ENCODE measurements at places on chromosomes 4 and X.
A peak's percentile ranks its signal among the peaks of the same experiment; 100 is the strongest.

GRCh38 chr4:1367936-1368289, 20.9 kb downstream of the UVSSA start:
- DNase-seq, result no peak

- no peak for DNase-seq
Measured at GRCh38 chrX:48589482-48590162, 7.7 kb upstream of the WDR13 start.

GRCh38 chr4:139278912-139279759, 889 bp downstream of the MGARP start:
- DNase-seq, result no peak

GRCh38 chr4:52555356-52555716, 103.8 kb downstream of the USP46 start:
- DNase-seq, result no peak

- DNase-seq, result peak; percentile 33
Measured at GRCh38 chrX:129777218-129778030, 2.3 kb upstream of the SASH3 start.

- DNase-seq, result no peak
Measured at GRCh38 chr4:80053140-80053910, 19.7 kb downstream of the ANTXR2 start.

GRCh38 chrX:15929194-15929593, 74.6 kb upstream of the AP1S2 start:
- no peak for DNase-seq

DNA sequence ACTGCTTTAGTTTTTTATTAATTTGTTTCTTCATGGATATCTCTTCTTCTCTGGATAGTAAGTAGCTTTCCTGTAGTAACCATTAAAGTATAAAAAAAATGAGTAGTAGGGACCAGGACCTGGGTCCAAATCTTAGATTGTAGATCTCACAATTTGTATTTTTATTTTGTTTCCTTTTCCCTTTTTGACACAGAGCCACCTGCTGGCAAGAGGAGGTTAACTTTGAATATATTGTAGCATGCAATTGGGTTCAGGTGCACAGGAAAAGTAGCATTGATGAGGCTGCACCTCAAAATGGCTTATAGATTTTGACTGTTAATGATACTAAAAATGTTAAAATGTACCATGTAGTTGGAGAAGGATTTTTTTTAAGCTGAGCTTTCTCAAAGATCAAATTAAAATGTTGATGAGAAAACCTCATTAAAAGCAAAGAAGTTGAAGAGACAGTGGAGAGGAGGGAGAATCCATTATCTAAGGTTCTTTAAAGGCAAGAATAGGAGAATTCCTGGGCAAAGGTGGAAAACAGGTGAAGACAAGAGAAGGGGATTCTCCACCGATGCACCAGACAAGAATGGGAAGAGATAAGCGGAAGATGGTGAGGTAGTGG, 48.3 kb upstream of the HPGDS start:
- DNase-seq, result peak; percentile 19

- DNase-seq, result peak; percentile 33
Measured at GRCh38 chrX:47502316-47503125, 19.5 kb upstream of the ZNF41 start.

DNA sequence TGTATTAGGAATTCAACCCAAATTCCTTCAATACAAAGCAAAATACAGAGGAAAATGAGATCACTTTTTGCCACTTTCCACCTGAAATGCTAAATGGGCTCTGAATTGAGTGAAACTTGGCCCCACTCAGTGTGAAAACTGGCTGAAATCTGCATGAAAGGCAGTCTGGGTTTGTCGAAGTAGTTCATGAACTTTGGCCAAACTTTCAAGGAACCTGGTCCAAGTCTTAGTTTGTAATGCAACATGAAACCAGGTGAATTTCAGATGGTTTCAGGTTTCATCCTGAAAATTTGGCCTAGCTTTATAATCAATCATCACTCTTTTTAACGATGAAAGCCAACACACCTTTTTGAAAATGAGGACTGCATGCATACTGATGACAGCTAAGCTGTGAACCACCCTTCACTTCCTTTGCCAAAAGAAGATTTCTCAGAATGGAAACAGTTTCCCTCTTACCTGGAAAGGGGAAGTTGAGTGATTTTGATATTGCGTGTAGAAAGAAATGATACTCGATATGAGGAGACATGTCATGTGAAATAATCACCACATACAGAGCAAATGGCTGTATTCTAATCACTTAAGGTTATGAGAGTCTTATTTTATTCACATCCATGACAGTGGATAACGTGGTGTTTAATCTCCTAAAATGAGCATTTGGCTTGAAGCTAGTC, 209.9 kb upstream of the ETNPPL start:
- DNase-seq, result no peak

GRCh38 chr4:152220201-152220666, 315.7 kb downstream of the FBXW7 start:
- DNase-seq, result no peak

- DNase-seq, result peak; percentile 9
Measured at GRCh38 chrX:40314070-40314469, 216.3 kb upstream of the BCOR start.

- no peak for DNase-seq
Measured at GRCh38 chr4:165011403-165011802, 20.4 kb upstream of the TRIM60 start.

- no peak for DNase-seq
Measured at GRCh38 chrX:153974003-153974725, 1.6 kb downstream of the TMEM187 start.

DNA sequence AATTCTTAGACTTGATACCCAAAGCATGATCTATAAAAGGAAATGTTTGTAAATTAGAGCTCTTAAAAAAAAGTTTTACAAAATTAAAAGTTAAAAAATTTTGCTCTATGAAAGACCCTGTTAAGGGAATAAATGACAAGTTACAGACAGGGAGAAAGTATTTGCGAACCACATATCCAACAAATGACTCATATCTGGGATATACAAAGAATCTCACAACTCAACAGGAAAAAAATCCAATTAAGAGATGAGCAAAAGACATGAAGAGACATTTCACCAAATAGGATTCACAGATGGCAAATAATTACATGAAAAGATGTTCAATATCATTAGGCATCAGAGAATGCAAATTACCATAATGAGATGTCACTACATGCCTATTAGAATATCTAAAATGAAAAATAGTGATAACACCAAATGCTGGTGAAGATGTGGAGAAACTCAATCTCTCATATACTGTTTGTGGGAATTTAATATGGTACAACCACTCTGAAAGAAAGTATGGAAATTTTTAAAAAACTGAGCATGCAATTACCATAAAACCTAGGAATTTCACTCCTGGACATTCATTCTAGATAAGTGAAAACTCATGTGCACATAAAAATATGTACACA, 100.8 kb upstream of the EOLA2 start:
- DNase-seq, result no peak

- peak; percentile 63 for DNase-seq
Measured at GRCh38 chr4:94595880-94596483, 144.2 kb downstream of the PDLIM5 start.

DNA sequence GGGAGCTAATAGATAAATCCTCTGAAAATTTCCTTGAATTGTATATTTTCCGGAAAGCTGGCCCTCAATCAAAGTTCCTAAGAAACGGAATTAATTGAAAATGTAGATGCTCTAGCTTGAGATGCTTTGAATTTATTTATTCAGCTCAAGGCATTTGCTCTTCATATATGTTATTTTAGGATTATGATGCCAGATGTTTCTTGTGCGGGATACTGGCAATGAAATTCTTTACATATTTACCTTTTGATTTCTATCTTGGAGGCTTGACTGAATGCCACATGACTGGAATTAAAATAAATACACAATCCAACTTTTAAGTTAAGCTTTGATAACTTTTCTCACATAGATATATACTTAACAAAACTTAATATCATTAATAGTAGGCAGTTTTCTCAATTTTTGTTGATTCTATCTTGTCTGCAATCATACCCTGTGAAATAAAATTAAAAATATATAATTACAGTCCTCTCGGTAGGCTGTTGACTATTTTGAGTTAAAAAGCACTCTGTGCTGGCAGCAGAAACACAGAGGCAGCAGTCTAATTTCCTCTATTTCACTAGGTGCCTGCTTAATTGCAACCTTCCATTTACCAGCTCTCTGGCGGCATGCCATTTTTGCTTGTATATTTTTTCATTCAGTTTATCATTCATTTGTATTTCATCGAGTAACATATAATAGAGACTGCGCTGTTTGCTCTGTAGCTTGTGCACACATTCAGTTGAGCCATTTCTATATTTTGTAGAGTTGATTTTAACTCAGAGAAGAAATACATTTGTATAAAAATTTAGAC, 991.5 kb downstream of the ADGRL3 start:
- DNase-seq, result no peak

DNA sequence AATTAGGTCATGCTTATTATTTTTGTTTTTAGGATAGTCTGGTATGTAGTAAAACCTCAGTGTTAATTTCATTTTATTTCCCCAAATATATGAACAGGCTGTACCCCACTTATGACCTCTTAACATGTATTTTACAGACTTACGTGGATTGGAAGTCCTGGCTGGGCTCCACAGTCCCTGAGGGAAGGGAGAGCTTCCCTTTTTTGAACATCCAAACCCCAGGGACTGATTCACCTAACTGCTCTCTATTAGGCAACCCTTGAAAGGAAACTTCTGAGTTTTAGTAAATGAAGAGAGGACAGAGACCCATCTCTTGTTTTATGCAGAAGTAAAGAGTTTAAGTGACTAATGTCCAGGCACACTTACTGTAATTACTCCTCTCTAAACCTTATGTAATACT, 233.1 kb upstream of the SPRY1 start:
- no peak for DNase-seq

- peak; percentile 85 for DNase-seq
Measured at GRCh38 chrX:101550362-101550750, at the start of gene ARMCX1. Gene ARMCX1 (plus strand): TSS chrX:101550547. CDS start chrX:101552931, 2,384 bp downstream.

GRCh38 chr4:997375-998071, 4.3 kb upstream of the SLC26A1 start:
- no peak for DNase-seq

- no peak for DNase-seq
Measured at GRCh38 chr4:186760576-186760975, 36.9 kb upstream of the FAT1 start.

- no peak for DNase-seq
Measured at GRCh38 chrX:150375243-150375770, 12.2 kb downstream of the MAMLD1 start.

DNA sequence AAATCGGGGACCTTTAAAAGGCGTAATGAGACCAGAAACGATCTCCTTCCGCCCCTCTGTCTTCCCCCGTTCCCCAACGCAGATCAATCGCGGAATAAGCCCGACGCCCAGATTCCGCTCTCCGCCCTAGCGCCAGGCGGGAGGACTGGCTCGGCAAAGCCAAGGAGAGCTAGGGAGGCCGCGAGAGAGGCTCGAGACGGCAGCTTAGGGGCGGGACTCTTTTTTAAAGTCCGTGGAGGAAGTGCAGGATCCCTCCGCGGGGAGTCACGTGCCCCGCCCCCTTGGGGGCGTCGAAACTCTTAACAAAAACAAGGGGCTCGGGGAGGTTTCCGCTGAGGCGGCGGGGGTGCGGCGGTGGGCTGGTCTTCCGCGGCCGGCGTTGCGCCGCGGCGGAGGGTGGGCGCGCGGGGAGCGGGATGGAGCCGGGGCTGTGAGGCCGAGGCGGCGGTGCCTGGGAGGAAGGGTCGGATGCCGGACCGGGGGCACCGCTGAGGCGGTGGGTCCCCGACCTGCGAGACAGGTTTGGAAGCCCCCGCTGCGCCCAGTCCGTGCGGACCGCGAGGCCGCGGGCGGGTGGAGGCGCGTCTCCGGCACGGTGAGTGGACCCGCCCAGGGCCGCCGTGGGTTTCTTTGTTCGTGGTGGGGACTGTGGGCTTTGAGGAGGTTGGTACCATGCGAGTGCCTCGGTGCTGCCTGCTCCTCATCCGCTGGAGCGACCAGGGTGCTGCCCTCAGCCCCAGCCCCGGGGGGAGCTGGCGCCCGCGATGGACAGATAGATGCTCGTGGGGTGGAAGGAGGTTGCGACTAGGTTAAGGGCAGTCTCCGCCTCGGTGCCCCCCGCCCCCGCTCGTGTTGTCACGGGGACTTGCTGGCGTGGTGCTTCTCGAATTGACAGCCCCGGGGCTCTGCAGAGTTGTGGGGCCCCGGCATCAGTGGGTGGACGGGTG, at the start of gene CCNG2:
Gene CCNG2, plus strand, starts transcription at position 296 of the 947 bp plus-strand sequence. CDS start 1,326 bp downstream, outside the sequence.
- no peak for DNase-seq

DNA sequence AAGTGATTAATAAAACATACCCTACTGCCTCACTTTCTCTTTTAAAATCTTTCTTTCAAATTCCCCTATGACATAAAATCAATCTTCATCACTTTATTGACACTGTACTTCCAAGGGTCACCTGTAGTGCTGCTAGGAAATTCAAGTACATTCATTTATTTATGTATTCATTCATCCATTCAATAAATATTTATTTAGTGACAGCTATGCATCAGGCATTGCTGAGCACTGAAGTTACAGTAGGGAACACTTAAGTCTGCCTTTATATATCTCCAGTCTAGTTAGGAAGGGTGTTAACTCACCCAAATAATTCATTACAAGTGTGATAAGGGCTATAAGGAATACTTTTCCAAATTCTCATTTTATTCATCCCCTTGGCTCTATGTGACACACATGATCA, 2.3 kb downstream of the SYTL5 start:
- no peak for DNase-seq

DNA sequence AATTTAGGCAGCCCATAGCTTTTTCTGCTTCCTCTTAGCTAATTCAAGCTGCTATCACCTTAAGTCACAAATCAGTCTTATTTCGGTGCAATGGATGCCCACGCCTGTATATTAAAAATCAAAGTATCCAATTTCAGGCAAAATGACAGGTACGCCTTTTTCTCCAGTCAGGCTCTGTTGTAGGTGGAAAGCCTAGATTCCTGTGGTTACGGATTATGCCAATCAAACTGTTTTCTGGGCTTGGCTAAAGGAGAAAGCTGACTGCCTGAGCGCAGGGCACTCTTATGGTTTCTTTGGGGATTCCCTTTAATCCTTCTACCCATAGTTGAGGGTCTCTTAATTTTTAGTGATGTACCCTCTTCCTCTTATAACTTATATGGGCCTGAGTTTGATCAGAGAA, 550.5 kb downstream of the PDHA2 start:
- DNase-seq, result no peak

- no peak for DNase-seq
Measured at GRCh38 chr4:75800972-75801371, 76.6 kb downstream of the USO1 start.

- no peak for DNase-seq
Measured at GRCh38 chr4:157997296-157997695, 175.5 kb downstream of the GASK1B start.

DNA sequence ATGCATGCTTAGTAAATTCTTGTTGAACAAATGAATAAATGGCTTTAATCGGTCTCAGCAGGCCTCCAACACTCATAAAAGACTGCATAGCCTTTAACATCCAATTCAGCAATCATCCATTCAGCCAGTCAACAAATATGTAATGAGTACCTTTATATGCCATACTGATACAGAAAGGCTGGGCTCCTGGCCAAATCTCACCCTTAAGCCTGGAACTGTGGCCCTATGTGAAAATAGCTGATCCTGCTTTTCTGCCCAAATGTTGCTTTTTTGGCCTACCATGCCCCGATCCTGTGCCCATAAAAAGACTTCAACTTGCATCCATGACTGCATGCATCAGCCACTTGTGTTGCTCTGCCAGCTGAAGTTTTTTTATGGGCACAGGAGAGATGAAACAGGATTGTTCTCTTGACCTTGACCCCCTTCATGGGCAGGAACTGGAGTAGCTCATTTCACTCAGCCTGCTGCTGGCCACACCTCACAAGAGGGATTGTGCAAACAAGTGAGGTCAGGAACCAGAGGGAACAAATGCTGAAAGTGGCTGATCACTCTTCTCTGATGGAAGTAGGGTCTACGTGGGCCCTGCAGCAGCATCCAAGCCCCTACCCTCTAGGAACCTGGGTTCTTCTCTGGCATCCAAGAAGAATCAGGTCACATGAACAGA, 75.6 kb downstream of the NPY1R start:
- no peak for DNase-seq

- no peak for DNase-seq
Measured at GRCh38 chrX:17032351-17032750, 85.9 kb downstream of the REPS2 start.
